Activated CD8-positive, alpha-beta memory T cell treated with anti-CD3 and anti-CD28 coated beads for 1 hour (primary cell): ENCODE measurements at places on chromosomes 13 and 19.

DNA sequence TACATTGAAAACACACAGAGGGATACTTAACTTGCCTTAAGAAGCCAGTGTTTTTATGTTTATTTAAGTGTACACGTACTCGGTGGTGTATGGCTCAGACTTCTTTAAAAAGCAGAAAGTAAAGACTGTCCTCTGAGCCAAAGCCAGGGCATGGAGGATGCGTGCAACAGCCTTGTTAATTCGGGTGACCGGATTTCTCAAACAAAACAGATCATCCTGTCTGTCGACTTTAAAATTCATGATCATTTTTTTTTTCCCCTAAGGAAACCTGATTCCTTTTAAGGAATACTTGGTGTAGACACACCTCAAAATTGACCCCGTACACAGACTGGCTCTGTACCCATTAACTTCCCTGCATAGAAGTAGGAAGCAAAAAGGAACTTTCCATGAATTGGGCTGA is 124.7 kb upstream of the RNF113B start:
- DNase-seq, result no peak

GRCh38 chr13:102724923-102725322 is 30.1 kb upstream of the METTL21C start:
- no peak for DNase-seq

DNA sequence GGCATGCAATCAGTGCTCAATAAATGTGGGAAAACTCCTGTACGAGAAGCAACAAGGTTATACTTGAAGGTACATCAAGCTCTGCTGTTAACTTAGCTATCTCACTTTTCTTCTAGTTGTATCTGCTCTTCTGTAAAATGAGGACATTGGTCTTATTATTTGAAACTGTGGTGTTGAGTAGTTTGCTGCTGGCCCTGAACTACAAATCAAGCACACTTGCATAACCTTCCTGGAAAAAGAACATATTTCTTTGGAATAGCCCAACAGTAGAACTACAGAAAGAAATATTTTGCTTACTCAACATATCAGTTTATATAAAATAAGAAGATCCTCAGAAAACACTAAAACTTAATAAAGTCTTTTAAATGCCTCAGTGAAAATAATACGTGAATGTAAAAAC is 203.0 kb downstream of the KCTD12 start:
- no peak for DNase-seq

DNA sequence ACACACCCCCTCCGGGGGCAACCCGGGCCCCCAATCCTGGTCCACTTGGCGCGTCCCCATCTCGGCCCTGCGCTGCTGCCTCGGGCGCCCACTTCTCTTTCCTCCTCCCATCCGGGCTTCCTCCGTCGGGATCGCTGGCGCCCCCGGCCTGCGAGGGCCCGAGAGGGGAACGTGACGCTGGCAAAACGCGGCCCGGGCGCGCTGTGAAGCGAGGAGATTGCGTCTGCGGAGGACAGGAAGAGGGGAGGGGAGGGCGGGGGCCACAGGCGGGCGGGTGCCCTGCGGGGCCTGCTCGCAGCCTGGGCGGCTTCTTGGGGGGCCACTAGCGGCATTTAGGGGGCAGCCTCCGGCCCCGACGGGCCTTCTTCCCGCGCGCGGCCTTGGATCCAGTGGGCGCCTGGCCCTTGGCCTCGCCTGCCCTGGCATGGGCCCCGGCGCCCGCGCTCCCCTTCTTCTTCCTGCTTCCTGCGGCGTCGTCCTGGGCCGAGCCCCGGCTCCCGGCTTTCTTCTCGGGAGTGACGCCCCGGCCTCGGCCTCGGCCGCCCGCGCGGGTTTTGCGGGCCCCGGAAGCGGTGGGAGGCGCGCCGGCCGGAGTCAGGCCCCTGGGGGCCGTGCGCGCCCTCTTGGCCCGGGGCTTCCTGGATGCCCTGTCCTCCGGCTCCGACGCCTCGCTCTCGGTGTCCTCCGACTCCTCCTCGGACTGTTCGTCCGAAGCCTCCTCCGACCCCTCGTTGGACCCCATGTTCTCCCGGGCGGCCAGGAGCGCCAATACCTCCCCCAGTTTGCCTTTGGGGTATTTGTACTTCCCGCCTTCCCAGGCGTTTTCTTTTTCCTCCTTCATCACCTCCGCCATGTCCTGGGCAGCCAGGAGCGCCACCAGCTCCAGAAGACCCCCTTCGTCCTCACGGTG is 2.2 kb downstream of the PNMA8B start:
- no peak for DNase-seq

- no peak for DNase-seq
Observed at GRCh38 chr19:2629491-2630351, 72.8 kb downstream of the GNG7 start.

DNA sequence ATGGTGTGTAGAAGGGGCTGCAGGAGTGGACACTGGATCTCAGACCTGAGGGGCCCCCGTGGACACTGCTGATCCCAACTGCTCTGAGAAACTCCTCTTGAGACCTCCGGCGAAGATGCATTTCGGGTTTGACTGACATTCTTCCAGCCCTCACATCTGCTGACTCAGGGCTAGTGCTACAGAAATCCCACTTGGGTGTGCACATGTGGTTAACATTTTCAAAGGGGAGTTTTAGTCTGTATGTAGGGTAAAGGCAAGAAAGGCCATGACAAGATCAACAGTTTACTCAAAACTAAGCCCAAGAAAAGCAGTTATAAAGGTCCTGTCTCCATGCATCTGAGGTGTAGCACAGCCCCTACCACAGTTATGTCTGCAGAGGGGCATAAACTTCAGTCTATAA is 31.2 kb downstream of the DLEU7 start:
- DNase-seq, result no peak

- DNase-seq, result no peak
Observed at GRCh38 chr19:39083983-39084731, at the start of gene ACP7. Gene ACP7 (plus strand): TSS chr19:39084368. CDS start chr19:39085270, 902 bp downstream.

DNA sequence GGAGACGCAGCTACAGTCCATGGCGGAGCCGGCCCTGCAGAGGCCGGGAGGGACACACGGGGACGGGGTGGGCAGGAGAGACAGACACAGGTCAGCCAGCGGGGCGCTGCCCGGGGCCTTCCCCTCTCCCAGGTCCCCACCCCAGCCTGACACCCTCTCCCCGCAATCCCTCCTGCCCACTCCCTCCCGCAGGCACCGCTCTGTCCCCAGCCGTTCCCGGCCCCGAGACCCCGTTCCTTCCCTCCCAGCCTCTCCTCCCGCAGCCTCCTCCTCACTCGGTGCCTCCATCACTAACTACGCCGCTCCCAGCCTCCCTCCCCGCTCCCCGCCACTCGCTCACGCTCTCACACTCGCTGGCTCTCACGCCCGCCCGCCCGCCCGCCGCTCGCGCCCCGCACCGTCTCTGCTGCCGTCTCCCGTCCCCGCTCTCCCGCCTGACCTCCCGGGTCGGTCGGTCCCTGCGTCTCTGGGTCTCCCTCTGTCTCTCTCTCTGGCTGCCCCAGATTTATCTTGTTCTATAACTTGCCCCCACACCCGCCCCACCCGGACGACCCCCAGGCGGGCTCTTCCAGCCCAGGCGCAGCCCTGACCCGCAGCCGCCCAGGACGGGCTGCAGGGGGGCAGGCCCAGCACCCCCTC is 15.2 kb downstream of the ERFL start:
- DNase-seq, result no peak

DNA sequence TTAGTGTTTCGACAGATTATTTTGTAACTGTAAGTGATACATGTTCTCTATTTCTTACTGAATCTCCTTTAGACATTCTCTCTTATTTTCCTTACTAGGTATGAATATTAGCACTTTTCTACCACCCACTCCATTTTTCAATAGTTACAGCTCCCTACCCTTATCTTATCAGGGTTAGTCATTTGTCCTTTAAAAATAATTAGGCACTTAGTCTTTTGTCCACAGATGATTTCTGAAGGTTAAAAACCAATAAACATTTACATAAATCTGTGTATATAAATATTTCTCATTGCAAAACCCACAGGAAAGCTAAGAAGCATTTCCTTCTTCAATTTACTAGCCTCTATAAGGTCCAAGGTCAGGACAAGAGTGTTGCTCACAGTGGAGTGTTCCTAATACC is 624.1 kb upstream of the MIR17HG start:
- DNase-seq, result no peak

- DNase-seq, result no peak
Observed at GRCh38 chr13:77113496-77113895, 86.5 kb upstream of the FBXL3 start.

DNA sequence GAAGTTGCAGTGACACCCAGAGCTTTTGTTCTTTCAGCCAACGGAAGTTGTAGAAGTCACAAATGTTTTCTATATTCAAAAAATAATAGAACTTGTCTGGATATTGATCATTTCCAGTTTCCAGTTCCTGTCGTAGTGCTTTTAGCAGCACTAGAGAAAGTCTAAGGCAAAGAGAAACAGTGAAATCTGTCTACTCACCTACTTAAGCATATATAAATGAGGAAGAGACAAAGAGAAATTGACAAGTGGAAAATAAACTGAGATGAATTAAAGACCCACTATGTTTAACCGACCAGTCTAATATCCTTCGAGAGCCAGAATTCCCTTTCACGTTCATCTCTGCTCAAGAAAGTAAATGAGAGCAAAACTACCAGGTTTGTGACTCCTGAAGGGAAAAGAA is 36.7 kb downstream of the DACH1 start:
- no peak for DNase-seq

DNA sequence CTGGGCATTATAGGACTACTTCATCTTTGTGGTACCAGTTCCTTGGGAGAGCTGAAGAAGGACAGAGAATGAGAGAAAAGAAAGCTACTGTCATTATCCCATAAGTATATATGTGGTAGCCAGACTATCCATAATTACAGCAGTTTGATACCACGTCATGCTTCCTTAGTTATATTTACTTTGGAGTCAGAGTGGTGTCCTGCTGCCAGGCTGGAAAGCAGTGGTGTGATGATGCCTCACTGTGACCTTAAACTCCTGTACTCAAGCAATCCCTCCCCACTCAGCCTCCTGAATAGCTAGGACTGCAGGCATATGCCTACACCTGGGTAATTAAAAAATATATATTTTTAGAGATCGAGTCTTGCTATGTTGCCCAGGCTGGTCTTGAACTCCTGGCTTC is 57.8 kb downstream of the WTIP start:
- DNase-seq, result no peak

DNA sequence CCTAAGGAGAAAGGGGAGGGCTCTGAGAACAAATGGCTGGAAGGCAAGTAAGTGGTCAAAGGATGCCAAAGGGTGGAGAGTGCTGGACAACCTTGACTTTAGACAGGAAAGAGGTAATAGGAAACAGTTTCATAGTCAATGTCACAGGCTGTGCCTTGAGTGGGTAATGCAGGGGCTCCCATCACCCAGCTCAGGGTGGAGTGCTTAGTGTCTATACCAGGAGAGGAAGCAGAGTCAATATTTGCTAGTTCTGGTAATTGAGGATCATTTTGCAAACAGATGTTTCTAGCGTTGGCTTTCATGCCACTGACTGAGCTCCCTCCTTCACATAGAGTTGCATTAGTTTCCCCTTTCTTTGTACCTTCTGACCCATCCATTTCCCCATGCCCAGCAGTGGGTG is 64.6 kb upstream of the KL start:
- no peak for DNase-seq

GRCh38 chr13:80469853-80470381 is 129.0 kb upstream of the SPRY2 start:
- no peak for DNase-seq

GRCh38 chr19:3142292-3142670 is 6.4 kb downstream of the GNA15 start:
- DNase-seq, result no peak

GRCh38 chr19:13153569-13154240 is 3.5 kb downstream of the IER2 start:
- no peak for DNase-seq

- no peak for DNase-seq
Observed at GRCh38 chr19:35086455-35086854, 29.2 kb upstream of the FXYD3 start.

DNA sequence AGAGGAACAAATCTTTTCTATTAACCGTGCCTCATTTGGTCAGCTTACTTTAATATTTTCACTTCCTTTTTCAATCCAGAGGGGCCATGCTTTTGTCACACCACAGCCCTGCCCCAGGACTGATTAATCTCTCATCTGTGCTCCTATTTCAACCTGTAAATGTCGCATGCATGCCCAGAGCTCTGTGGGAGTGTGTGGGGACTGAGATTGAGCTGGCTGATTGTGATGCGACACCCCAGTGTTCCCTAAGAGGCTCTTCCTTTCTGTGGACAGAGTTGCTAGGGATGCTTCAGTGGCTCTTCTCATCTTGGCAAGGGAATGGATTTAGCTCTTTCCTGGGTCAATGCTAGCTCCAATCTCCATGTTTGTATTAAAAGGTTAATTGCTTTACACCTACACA is 249.6 kb downstream of the TDRD3 start:
- no peak for DNase-seq
